ENCODE measurements at places on chromosomes 1 and 21.

DNA sequence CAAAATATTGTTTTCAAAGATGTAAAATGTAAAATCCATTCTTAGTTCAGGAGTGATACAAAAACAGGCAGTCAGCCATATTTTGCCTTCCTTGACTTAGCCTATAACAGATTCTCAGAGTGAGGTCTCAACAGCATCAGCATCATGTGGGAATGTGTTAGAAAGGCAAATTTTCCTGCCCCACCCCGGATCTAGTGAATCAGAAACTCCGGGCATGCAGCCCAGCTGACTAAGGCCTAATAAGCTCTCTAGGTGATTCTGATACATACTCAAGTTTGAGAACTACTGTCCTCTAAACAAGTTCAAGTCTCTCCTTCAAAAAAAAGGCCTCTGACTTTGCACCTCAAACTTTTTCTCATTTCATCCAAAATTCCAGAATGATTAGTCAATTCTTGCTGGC, 46.9 kb upstream of the PRRC2C start:
- DNase-seq = no peak

DNA sequence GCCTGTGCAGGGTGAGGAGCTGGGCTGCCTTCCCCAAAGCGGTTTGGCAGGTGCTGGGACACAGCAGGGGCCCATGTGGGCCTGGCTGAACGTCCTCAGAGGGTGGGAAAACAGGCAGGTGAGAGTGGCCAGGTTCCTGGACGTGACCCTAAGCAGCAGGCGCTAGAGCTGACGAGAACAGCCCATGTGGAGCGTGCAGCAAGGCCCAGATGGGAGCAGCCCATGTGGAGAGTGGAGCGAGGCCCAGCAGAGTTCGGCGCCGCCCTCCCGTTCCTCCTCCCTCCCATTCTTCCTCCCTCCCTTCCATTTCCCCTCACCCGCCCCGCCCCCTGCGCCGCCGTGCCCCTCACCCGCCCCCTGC, 314.4 kb upstream of the VAMP3 start:
- DNase-seq = no peak

GRCh38 chr1:30612536-30613065, 110.8 kb downstream of the MATN1 start:
- no peak for DNase-seq

- DNase-seq = no peak
These were observed 580.4 kb downstream of the USP25 start for GRCh38 chr21:16310176-16310575.

DNA sequence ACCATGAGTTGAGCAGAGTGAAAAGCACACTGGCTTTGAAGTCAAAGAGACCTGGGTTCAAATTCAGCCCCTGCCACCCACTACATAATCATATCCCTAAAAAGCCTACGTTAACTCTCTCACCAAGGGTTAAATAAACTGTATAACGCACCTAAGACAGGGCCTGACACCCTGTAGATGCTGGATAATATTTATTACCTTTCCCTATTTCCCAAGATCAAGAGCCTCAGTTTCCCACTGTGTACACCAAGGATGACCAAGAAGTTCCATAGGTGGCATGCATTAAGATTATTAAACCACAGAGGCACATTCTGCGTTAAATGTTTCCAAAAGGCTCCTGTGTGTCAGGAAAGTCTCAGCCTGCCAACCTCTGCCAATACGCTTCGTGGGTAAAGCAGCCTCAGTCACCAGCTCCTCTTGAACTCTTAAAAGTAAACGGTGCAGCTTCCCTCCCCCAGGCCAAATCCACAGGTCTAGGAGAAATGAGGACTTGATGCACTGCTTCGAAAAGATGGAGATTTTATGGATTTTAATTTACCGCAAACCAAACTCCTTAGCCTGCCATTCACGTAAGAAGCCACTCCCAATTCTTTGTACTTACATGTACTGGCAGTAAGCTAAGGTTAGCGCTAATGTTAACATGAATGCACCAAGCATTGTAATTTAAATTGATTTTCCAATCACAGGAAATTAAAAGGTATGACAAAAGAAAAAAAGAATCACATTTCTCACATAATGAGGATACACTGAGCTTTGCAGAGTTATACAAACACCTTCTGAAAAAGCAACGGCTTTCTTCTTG, 2.6 kb downstream of the USP24 start:
- DNase-seq = no peak

- DNase-seq = no peak
These were observed 86.5 kb downstream of the RASAL2 start for GRCh38 chr1:178180405-178180804.

DNA sequence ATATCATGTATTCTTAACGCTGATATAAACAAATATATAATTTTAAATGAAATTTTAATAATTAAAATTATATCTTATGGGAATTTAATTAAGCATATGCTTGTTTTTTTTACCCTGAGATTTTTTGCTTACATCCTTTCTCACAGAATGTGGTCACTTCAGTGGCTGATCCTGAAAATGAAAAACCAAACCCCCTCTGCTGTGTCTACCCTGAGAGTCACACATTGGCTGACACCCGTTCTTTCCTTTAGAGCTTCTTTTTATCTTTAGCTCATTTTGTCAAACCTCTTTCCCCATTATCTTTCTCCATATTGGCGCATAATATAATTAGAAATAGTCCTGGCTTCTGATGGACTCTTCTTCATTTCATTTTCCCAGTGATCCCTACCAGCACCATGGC, 10.8 kb upstream of the CACYBP start:
- DNase-seq = no peak

GRCh38 chr1:44489481-44489880, 84.4 kb downstream of the RNF220 start:
- no peak for DNase-seq

DNA sequence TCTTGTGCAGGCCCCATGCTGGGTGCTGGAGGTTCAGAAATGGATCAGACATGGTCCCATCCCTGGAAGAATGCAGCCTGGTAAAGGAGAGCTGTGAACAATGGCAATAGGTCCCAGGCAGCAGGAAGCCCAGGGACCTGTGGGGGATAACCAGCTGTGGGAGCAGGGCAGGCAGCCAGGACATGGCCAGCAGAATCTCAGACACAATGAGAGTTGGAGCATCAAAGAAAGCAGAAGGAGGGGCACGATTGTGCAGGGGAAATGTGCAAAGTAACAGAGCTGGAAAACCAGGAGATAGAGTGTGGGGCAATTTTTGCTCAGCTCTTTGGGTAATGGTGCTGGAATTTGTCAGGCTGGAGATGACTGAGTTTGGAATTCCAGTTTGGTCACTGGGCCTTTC, 44.3 kb downstream of the C8B start:
- DNase-seq = no peak

DNA sequence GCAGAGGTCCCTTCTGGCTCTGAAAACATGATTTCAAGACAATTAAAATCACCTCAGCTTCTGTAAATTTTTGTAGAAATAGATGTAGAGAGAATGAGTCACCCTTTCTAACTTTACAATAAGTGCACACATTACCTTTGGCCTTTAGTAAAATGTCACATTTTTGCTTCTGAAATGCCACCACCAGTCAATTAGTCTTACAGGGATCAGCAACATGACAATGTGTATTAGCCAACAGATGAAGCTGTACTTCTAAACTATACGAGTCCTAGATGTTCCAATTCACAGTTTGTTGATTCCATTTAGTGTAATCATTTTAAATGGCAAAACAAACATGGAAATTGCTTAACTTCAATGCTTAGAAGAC, 23.1 kb downstream of the C21orf91 start:
- no peak for DNase-seq

DNA sequence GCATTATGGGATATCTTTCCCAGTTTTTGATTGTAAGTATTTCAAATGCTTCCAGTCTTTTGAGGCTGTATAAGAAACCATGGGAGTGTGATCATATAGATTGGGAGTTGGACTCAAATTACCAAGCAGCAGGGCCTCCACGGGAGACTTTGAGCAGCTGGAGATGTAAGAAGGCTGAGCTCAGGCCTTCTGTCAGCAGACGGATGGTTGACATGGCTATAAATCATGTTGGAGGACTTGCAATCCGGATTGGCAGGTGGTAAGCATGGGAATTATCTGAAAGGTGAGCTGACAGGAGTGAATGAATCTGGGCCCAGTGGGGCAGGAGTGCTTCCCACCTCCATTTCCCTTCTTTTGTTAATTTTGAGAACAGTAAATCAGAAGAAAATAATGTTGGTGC, 83.2 kb upstream of the PPM1J start:
- no peak for DNase-seq

DNA sequence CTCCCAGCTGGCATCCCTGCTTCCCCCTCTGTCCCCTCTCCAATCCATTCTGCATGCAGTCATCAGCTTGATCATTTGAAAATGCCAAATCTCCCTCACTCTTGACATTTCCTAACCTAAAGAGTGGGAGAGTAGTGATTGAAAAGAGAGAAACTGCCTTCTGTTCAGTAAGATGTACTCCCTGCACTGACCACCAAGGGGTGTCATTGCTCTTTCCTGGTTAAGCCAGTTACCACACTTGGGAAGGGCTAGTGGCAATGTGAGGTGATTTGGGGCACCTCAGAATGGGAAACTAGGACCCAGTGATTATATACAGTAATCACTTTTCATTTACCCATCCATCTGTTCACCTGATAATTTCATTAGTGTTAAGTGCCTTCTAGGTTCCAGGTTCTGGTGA, 6.9 kb upstream of the TMEM269 start:
- peak; percentile 54 for DNase-seq

DNA sequence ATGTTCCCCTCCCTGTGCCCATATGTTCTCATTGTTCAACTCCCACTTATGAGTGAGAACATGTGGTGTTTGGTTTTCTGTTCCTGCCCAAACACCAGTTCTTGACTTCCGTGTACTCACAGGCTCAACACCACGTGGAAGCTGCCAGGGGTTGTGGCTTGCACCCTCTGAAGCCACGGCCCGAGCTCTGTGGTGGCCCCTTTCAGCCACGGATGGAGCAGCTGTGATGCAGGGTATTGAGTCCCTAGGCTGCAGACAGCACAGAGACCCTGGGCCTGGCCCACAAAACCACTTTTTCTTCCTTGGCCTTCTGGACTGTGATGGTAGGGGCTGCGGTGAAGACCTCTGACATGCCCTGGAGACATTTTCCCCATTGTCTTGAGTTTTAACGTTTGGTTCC, 111.6 kb downstream of the SYT14 start:
- no peak for DNase-seq

GRCh38 chr1:152112101-152112884, 3.0 kb downstream of the TCHH start:
- DNase-seq = no peak

DNA sequence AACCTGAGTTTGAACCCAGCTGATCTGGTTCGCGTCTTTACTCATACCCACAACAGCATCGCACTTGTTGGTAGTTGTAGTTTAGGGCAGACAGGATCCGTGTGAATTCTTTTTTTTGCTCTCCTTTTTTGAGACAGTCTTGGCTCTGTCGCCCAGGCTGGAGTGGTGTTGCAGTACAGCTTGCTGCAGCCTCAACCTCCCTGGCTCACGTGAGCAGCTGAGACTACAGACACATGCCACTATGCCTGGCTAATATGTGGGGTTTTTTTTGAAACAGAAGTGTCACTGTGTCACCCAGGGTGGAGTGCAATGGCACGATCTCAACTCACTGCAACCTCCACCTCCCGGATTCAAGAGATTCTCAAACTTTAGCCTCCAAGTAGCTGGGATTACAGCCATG, 7.9 kb downstream of the TAF13 start:
- DNase-seq = no peak

GRCh38 chr1:209618756-209619420, 33.3 kb downstream of the LAMB3 start:
- no peak for DNase-seq

GRCh38 chr1:212915245-212916091, 34.9 kb upstream of the VASH2 start:
- DNase-seq = no peak

DNA sequence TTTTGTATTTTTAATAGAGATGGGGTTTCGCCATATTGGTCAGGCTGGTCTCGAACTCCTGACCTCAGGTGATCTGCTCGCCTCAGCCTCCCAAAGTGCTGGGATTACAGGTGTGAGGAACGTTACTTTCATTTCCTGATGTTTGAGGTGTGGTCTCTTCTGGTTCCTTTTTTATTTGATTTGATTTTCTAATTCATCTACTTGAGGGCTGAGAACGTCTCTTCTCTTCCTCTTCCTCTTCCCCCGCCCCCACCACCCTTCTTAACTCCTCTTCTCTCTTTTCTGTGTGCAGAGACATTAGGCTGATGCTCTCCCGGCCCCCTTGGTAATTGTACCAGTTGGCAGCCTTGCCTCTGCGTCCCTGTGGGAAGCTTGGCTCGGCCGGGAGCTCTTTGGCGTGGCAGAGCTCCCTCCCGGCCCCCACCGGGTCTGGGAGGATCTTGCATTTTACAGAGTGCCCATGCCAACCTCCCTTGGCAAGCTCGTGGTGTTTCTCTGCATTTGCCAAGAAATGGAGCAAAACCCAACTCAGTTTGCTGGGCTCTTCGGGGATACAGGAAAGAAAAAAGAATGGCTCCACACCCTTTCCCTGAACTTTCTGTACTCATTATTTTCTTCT, 19.9 kb downstream of the CRYAA start:
- DNase-seq = no peak
